ENCODE measurements at places on chromosomes 3 and 15.

DNA sequence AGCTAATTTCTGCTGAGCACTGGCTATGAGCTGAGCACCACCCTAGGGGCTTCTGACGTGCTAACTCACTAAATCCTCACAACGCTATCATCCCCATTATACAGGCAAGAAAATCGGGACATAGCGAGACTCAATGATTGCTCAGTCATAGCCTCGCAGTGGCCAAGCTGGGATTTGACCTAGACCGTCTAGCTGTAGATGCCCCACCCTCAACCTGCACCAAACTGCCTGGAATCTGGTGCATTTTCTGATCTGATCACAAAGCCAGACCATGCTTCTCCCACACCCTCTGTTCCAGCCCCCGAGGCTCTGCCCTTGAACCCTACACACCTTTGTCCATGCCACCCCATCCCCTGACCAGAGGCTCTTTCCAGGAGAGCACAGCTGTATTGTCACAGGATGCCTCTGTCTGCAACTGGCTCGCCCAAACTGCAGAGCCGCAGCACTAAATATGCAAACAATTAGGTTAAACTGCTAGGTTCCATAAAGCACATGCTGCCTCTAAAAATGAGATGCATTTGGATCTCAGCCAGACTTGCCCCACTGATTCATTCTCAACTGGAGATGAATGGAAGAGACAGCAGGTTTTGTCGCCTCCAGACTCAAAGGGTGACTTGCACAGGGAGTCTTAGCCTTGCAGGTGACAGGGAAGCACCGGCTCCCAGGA is 95.2 kb downstream of the NUP210 start:
- DNase-seq: no peak

DNA sequence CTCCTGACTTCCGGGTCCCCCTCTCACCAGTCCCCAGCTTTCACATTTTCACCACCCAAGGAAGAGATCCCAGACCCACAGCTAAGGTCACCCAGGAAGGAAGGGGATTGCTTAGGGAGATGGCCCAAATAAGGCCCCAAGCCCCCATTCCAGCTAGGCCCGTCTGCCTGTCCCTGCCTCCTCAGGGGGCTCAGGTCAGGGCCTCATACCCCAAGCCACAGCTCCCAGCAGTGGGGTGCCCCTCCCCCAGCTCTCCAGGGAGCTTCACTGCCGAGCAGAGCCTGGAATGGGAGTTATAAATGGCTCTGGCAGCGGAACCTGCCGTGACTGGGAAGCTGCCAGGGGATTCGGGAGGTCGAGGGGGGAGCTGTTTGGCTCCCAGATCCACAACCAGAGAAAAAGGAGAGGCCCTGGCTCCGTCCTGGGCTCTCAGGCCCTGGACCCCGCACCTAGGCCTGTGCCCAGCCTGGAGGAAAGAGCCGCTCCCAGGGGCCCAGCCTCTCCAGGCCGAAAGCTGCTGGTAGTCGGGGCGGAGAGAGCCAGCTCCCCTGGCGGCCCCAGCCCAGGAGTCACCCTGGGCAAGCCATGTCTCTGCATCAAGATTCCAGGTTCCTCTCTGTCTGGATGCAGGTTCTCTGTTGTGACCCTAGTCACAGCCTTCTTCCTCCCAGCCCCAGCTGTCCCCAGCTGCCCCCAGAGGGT is 550 bp downstream of the CCDC9B start:
- DNase-seq: peak; percentile 36

- DNase-seq: no peak
Observed at GRCh38 chr3:73855813-73856212, 231.1 kb upstream of the PDZRN3 start.

DNA sequence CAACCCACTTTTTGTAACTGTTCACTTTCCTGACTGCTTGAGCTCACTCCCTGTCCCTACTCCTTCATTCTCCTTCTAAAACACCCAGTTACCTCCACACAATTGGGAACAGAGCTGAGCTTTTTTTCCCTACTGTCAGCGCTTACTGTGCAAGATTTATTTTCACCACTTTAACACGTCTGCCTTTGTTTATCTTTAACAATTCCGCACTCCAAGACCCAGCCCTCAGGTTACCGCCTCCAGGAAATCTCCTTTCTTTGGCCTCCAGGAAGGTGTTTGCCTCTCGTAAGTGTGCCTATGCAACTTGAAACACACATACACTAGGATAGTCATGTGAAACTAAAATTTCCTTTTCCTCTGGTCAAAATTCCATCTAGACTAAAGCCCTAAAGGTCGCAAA is 271.9 kb upstream of the TPRG1 start:
- DNase-seq: no peak

GRCh38 chr3:72191209-72191960 is 406.4 kb upstream of the PROK2 start:
- DNase-seq: no peak

- DNase-seq: no peak
Observed at GRCh38 chr3:159914426-159914825, 74.2 kb upstream of the IL12A start.

DNA sequence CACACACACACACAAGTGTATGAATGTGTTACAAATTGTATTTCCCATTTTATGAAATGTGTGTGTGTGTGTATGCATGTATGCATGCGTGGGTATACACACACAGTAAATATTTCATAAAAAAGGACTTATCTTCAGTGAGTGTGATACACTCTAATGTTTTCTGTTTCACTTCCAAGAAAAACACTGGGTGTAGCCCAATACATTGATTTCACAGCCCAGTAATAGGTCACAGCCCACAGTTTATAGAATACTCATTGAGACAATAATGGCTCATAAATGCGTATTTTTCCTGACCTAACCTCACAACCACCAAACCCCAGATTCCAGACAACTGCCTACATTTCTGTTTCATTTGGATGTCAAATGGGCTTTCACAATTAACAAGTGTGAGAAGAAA is 619.5 kb downstream of the MAGI1 start:
- DNase-seq: no peak

GRCh38 chr3:60160111-60160821 is 1091.0 kb downstream of the FHIT start:
- DNase-seq: peak; percentile 21

- DNase-seq: peak; percentile 26
Observed at GRCh38 chr3:132641837-132642538, 17.6 kb downstream of the ACAD11 start.

- DNase-seq: no peak
Observed at GRCh38 chr3:187767266-187768012, 22.2 kb upstream of the BCL6 start.

DNA sequence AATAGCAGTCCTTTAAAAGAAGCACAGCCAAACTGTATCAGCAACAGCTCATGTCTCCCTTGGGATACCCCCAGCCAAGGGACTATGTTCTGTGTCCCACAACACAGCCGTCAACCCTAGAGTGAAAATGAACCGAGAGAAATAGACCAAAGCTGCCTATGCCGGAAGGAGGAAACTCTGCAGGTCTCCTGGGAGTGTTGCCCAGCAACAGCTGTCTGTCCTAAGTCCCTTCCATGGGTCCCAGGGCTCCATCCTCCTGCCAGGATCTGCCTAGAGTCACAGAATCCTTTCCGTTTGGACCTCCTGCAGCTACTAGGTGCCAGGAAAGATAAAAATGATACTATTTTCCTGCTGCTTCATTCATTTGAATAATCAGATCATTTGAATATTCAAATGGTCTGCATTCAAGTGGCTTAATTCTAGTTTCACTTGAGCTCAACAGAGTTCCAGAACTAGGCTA is 53.1 kb downstream of the TRANK1 start:
- DNase-seq: no peak

GRCh38 chr15:88100181-88100580 is 156.4 kb downstream of the NTRK3 start:
- peak; percentile 13 for DNase-seq

DNA sequence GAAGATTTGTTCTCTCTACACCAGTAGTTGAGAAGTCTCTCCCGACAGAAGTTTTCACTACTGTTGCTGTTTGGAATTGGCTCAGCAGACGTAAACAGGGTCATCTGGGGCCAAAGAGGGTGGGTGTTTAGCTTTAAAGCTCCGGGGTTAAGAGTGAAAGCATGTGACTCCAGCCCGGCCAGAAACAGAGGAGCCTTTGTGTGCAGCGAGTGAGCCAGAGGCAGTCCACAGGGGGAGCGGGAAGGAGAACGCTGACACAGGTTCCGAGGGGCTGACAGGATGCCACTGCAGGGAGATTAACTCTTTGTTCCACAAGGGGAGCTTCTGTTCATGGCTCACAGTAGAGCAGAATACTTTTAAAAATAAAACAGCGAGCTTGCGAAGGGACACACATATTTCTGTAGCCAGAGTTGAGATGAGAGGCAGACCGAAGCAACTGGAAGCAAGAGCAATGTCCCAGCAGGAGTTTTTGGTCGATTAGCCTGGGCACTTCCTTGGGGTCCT is 26.9 kb downstream of the BMF start:
- DNase-seq: no peak

GRCh38 chr3:43326891-43327581 is 40.7 kb downstream of the SNRK start:
- no peak for DNase-seq

DNA sequence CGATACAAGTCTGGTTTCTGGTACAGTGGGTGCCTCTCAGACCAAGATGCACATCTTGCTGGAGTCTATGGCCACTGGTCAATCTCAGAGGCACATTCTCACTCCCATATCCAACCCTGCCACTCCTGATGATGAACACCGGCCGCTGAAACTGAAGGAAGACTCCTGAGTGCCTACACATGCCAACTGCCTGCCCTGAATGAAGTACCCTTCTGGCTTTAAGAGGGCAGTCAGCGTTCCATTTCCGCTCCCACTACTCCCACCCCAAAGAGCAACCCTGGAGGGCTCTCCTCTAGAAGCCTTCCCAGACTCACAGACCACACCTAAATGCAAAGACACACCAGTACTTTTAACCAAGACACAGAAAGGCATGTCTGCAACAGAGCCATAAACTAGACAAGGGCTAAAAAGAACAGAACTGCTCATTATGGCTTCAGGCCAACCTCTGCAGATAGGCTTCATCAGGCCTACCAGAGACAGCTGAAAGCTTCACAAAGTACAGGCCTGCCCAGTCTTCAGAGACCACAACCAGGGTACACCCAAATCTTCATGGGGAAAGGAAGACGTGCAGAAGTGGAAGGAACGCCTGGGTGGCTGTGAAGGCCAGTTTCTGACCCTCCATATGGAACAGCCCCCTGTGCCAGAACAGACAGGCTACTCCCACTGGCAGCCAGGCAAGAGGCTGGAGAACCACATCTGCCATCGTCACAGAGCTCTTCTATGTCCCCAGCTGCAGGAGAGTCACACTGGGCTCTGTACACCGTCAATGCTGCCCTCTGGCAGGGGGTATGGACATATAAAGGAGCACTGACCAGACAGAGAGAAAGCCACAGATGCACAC is 14.3 kb downstream of the ANP32A start:
- DNase-seq: no peak

DNA sequence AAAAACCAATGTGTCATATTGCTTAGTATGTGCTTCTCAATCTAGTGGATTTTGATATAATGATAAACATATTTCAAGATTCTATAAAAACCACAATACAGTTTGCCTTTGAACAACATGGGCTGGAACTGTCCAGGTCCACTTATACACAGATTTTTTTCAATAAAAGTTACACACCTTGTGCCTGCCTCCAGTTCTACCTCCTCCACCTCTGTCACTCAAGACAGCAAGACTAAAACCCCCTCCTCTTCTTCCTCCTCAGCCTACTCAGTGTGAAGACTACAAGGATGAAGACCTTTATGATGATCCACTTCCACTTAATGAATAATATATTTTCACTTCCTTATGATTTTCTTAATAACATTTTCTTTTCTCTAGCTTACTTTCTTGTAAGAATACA is 5.7 kb downstream of the SETD2 start:
- DNase-seq: no peak

DNA sequence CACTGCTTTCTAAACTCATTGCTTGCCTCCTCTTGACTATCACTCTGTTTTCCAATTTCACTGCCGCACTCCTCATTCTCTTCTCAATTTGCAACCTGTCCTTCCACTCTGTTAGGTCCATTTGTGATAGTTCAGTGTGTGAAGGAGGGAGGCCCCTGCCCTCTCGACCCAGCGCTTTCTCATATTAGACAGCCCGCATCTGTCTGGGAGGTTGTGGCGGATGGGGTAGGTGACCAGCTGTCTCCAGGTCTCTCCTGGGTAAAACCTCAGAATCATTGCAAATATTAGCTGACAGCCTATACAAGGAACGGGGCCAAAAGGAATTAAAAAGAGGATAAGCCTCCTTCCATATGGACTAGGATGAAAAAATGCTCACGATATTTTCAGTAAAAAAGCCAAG is 358.3 kb downstream of the SHQ1 start:
- no peak for DNase-seq

GRCh38 chr3:89392991-89393390 is 285.6 kb downstream of the EPHA3 start:
- DNase-seq: no peak

- DNase-seq: no peak
Observed at GRCh38 chr3:194492001-194492400, 5.2 kb upstream of the ATP13A3 start.

GRCh38 chr3:39419742-39420315 is 13.3 kb downstream of the RPSA start:
- no peak for DNase-seq

DNA sequence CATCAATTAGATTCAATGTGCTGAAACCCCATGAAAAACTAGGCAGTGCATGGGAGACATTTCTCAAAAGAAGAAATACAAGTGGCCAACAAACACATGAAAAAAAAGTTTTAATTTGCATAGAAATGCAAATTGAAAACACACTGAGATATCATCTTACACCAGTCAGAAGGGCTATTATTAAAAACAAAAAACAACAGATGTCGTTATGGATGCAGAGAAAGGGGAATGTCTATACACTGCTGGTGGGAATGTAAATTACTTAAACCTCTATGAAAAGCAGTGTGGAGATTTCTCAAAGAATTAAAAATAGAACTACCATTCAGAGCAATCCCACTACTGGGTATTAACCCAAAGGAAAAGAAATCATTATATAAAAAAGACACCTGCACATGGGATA is 98.7 kb downstream of the CCNL1 start:
- no peak for DNase-seq

DNA sequence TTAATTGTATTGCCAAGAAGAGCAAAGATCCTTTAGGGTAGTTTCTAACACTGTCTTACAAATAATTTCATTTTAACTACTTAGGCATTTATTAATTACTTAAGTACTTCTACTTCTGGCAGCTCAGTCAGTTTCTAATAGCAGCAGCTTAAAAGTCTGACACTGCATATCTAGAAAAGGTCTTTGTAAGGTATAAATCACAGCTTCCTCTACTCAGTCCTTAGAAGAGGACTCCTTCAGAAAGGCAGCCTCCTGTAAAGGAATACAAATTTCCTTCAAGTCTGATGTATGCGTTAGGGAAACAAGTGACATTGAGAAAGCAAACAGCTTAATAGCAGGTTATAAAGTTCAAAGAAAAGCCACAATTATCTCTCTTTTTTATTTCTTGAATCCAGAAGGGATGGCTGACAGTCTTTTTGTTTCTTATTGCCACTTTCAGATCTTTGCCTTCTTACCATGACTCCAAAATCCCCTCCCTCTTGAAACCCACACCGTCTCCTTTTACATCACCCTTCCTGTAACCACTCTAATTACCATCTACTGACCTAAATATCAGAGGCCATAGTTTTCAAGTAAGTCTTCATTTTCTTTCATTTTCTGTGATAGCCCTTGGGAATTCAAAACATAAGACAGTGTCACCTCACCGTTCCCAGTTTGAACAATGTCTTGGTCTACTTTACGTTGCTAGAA is 109.5 kb downstream of the CGGBP1 start:
- no peak for DNase-seq

GRCh38 chr3:24740326-24740725 is 245.7 kb upstream of the THRB start:
- peak; percentile 30 for DNase-seq

- no peak for DNase-seq
Observed at GRCh38 chr3:37770938-37771918, 90.5 kb upstream of the CTDSPL start.

GRCh38 chr3:45313743-45314403 is 74.5 kb upstream of the LARS2 start:
- no peak for DNase-seq

Measured in NCI-H1694 (cell line).